Daoy (cell line): ENCODE measurements at places on chromosomes 13 and 19. TPM values are rescaled to one million over a fixed set of nuclear protein-coding genes. Genes with fewer than 3 reads are reported as not detected.

Gene LIG1
- 48.5 and 83.8 TPM in 2 replicates for total RNA-seq

Gene ZNF878
- total RNA-seq = 0.57 TPM in 1 of 2 replicates, not detected in the other

Gene KLHL1
- not detected in 2 replicates for total RNA-seq

Gene C13orf42
- total RNA-seq = not detected in 2 replicates

Gene STRN4
- 67.1 and 106 TPM in 2 replicates for total RNA-seq

Gene ATP8A2
- 2.7 and 4.6 TPM in 2 replicates for total RNA-seq

Gene LYPD5
- 0.89 and 2.9 TPM in 2 replicates for total RNA-seq

Gene WDR88
- not detected in 2 replicates for total RNA-seq

Gene SMIM44
- total RNA-seq = not detected in 2 replicates

- no peak for DNase-seq
Measured at GRCh38 chr13:98632961-98633360, 56.1 kb upstream of the STK24 start.

- peak; percentile 46 for DNase-seq
Measured at GRCh38 chr19:18385675-18386542, at the start of gene GDF15. Gene GDF15 (plus strand): TSS chr19:18386158. CDS start chr19:18386190, 32 bp downstream.

DNA sequence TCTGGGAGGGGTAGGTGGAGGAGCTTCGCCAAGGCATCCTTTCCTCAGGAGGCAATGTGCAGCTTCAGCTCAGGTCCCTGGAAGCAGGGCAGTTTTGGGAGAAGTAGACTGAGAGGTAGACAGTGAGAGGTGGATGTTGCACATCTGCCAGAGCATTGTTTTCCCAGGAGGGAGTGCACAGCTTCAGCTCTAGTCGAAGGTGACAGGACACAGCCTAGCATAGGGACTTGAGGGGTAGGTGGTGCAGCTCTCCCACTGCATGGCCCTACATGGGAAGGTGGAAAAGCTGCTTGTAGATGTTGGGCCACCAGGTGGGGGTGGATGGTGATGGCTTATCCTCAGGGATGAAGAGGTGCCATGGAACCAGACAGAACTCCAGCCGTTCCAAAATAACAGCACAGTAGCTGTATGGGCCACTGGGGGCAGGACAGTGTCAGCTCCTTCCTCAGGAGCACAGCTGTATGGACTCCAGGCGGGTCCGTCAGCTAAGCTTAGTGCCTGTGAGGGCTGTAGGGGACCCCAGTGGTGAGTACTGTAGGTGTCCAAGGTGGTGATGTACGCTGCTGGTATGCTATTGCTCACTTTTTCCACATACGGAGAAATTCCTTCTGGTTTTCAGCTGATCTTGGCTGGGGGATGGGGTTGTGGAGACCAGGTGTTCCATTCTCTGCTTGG is 17.4 kb upstream of the ZNF543 start:
- no peak for DNase-seq

DNA sequence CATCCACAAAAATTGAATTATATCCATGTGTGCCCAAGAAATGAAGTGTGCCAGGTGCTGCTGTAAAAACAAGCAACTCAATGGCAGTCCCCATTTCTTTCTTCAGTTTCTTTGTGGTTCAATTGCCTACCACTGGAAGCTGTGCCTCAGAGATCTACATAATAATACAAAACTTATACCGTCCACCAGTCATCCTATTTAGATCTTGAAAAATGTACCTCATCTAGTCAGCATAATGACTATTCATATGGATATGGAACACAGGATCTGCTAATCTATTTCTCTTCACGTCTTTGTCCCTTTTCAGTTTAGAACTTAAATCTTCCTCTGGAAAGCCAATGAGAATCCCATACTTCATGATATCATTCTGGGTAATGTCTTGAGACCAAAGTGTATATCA is 648.5 kb downstream of the PCDH9 start:
- no peak for DNase-seq

GRCh38 chr13:24938966-24939365 is 157.0 kb upstream of the PABPC3 start:
- no peak for DNase-seq

DNA sequence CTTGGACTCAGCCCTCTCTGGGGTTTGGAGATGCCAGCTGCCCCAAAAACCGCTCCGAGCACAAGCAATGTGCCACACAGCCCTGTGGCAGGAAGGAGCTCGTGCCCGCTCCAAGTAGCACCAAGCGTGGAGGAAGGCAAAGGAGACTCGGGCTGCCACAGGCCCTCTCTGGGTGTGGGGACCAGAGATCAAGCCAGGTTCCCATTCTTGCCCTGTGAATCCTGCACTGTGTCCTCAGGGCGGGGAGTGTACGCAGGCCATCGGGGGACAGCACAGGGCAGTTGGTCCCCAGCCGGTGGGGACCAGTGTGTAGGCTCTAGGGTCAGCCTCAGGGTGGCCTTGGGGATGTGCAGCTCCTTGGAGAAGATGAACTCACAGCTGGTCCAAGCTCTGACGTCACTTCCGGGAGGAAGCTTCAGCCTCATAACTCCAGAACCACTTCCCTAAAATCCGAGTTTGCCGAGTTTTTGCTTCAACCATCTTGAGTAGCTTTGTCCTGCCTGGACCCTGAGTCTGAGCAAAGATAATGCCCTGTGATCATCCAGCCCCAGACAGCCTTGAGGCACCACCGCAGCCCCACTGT is 9.3 kb upstream of the CPAMD8 start:
- DNase-seq = peak; percentile 41

DNA sequence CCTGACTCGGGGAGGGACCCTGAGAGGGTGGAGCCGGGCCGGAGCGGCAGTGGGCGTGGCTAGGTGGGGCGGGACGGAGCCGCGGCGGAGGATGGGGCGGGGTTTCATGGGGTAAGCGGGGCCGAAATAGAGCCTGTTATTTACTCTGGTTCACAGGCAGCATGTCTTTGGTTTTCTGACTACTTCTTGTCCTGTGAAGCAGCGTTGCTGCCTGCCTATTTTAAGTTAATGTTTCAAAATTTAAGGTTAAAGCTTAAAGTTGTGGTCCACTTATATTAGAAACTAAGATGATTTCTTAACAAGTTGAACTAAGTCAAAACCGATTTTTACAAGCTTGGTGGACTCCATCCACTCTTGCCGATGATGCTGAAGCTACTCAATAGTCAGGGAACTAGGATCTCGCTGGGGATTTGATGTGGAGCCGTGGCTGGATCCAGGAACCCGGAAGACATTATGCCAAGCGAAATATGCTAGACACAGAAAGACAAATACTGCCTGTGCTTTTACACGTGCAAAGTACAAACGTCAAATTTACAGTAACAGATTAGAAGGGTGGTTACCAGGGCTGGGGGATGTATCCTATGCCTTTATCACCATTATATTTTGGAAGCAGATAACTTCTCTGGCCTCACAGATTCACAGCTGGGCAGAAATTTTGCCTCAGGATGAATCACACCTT is 433 bp upstream of the ZNF616 start:
- no peak for DNase-seq

DNA sequence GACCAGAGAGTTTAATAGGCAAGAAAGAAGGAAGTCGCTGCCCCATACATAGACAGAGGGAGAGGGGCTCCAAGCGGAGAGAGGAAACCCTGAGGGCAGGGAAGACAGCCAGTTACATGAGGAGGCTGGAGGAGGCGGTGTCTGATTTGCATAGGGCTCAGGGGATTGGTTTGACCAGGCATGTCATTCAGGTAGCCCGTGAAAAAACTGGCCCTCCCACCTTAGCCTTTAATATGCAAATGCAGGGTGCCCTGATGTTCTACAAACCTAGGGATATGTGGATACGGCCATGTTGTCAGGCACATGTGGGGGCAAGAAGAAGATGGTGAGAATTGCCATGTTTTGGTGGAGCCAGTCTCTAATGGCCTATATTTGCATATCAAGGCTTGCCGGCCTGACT is 1461.6 kb downstream of the PCDH9 start:
- DNase-seq = no peak

DNA sequence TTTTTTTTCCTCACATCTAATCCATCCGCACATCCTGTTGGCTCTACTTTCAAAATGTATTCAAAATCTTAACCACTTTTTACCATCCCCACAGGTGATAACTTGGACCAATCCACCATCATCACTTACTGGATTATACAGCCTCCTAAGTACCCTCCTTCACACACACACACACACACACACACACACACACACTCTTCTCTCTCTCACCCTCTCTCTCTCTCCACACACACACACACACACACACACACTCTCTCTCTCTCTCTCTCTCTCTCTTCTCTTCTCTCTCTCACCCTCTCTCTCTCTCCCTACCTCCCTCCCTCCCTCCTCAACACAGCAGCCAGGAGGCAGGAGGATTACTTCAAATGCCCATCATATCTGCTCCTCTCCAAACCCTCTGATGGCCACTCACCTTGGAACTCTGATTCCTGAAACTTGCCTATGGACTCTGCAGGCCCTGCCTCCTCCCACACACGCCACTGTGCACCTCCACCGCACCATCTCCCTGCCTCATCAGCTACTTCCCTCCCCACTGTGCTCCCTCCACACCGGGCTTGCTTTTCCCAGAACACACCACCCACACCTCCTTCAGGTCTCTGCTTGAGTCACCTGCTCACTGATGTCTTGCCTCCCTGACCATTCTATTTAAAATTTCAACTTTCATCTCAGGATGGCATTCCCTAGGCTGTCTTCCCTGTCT is 39.7 kb downstream of the RCBTB2 start:
- DNase-seq = no peak

DNA sequence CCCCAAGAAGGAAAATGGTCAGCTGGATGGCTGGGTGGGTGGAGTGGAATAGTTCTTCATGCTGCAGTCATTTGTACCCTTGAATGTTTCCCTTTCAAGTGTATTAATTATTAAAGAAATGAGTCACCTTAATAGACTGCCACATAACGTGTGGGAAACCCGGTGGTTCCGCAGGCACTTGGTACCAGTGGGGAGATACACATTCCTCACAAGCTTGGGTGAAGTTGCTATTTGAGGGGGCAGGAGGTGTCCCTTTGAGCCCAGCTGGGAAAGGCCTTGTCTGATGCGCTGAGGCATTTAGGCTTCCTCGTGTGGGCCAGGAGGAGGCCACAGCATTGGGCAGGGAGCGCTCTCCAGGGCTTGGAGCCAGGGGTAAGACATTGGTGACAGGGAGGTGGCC is 57.7 kb downstream of the ATP8A2 start:
- DNase-seq = no peak

DNA sequence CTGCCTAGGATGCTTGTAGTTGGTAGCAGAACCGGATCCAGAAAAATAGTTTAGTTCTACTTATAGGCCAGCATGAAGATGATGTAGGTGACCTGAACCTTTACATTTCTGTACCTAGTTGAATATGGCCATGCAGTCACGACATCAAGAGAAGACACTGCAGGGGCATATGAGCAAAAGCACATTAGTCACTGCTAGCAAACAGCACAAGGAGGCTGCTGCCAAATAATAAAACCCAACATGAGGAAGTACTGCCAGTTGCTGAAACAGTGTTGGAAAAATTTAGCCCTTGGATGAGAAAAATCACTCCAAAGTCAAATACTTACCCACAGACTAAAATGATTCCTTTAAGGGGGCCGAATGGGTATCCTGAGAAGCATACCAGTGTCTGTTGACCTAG is 20.8 kb downstream of the ERICH6B start:
- DNase-seq = no peak

DNA sequence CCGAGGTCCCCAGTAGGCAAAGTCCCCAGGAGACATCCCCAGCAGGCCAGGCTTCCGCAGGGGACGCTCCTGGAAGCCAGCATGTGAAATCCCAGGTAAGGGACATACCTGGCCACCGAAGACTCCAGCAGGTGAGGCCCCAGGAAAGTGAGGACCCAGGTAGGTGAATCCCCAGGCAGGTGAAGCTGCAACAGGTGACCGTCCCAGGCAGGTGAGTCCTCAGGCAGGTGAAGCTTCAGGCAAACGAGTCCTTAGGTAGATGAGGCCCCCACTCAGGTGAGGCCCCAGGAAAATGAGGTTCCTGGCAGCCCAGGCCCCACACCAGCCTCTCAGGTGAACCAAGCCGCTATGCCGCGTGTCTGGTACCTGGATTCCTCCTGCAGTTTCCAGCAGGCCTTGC is 8.3 kb downstream of the FUT6 start:
- DNase-seq = no peak

GRCh38 chr19:3625996-3626472 is 556 bp downstream of the CACTIN start:
- DNase-seq = no peak

DNA sequence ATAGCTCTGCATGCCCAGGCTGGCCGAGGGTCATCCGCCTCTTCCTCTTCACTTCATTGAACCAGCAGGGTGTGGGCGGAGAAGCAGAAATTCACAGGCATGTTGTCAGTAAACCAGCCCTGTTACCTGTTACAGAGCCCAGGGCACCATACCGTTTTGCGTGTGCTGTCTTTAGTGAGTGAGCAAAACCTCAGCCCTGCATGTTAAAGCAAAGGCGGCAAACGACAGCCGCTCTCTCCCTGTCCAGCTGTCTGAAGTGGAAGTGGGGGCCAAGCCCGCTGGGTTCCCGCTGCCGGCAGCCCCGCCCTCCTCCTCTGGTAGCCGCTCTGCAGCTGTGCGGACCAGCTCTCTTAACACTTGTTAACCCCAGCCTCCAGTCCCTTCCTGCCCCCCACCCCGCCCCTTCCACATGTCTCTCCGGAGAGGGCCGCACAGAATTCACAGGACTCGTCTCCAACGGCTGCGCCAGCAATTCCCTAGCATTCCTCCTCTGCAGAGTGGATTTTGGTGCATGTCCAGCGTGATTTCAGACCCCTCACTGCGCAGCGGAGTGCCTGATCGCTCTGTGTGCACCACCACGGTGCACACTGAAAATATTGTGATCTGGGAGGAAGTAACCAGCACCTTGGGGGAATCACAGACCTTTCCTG is 12.7 kb downstream of the KLHL26 start:
- DNase-seq = no peak

DNA sequence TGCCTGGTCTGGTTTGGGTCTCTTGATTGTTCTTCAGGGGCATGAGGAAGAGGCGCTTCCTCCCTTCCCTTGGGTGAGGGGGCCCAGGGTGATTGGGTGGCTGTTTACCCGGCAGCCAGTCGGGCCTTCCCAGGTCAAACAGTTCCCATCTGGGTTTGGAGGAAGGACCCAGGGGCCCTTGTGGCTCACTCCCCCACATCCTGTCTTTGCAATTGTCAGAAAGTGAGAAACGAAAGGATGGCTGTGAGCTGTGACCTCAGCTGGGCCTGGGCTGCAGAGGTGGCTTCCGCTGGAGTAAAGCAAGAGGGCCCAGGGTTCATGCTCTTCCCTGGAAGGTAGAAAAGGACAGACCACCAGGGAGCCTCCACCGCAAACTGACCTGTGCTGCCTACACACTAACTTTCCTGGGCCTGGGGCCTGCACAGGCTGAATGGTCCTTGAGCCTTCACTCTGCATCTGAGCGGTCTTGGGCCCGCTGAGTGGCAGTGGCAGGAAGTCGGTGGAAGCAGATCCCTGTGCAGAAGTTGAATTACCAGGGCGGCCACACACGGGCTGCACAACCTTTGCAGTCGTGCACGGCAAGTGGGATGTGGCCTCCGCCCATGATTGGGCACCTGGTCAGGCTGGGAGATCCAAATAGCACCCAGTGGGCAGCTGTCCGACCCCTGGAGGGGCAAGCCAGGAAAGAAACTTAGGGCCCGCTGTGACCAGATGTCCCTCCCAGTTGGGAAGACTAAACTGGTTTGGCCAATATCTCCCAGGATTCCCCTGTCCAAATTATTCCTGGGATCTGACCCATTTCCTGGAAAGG is 5.3 kb upstream of the CD79A start:
- DNase-seq = peak; percentile 41

GRCh38 chr19:6275170-6275744 is 4.5 kb downstream of the MLLT1 start:
- DNase-seq = no peak

- DNase-seq = no peak
Measured at GRCh38 chr13:44379885-44380284, 6.3 kb downstream of the SERP2 start.

- DNase-seq = peak; percentile 41
Measured at GRCh38 chr13:43303033-43303729, 279.8 kb downstream of the DNAJC15 start.
